ENCODE measurements at places on chromosomes 1 and 21.

- no peak for DNase-seq
These were observed 24.0 kb upstream of the BTG3 start for GRCh38 chr21:17636711-17637110.

GRCh38 chr1:186927884-186928283 is 99.1 kb downstream of the PLA2G4A start:
- no peak for DNase-seq

- DNase-seq, result no peak
These were observed 14.5 kb upstream of the ERRFI1 start for GRCh38 chr1:8040586-8040985.

DNA sequence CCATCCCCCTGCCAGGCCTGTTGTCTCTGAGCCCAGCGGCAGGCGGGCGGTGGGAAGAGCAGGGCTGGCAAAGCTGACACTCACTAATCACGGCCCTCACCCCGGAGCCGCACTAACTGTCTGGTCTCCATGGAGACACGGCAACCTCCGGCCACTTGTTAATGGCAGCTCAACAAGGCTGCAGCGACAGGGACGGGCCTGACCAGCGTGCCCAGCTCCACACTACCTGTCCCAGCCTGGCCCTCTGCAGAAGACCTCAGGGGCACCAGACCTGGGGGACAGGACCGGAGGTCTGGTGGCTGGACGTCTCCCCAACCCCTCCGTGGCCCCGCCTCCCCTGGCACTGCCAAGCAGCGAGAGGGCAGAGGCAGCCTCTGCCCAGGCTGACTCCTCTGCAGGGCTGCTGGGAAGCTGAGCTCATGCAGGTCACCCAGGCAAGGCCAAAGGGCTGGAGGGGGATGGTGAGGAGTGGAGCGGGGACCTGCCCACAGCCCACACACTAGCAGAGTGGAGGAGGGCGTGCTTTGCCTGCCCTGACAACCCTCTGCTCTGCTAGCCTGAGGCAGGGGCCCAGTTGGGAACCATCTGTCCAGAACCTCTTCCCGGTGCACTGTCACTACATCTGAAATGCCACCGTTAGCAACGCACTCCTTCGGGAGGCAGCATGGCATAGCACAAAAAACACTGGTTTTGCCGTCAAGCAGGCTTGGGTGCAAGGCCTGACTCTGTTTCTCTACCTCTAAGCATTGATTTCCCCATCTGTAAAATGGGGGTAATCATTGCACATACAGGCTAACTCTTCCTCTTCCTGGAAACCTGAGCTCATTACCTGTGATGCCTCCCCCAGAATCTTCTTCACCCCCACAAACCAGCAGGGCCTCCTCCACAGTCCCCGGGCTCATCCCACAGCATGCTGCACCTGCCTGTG is 29.6 kb upstream of the WASF2 start:
- no peak for DNase-seq

- DNase-seq, result no peak
These were observed 200.7 kb downstream of the FGGY start for GRCh38 chr1:59497616-59498015.

GRCh38 chr1:165619647-165620151 is 11.3 kb upstream of the MGST3 start:
- DNase-seq, result no peak

DNA sequence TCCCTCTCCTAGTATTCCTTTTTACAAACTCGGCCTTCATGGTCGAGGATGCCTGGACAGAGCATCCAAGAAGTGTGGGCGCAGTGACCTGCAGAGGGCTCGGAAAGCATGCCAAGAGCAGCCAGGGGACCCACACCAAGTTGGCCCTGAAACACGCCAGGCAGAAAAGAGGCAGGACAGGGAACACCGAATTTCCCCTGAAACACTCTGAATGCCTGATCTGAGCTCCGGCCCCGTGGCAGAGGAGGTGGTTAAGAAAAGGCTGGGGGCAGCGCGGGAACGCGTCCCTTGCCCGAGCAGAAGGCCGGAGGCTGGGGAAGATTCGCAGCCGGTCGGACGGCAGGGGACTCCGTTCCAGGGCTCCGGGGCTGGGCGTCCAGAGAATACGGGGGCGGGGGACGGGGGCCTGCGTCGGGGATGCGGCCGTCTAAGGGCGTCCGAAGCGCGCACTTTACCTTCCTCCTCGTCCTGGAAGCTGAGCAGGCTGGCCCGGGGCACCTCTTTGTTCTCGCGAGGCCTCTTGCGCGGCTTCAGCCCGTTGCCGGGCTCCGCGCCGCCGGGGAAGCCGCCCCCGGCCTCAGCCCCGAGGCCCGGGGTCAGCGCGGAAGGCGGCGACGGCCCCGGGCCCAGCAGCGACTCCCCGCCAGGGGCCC is 558 bp downstream of the PAXBP1 start:
- peak; percentile 40 for DNase-seq

DNA sequence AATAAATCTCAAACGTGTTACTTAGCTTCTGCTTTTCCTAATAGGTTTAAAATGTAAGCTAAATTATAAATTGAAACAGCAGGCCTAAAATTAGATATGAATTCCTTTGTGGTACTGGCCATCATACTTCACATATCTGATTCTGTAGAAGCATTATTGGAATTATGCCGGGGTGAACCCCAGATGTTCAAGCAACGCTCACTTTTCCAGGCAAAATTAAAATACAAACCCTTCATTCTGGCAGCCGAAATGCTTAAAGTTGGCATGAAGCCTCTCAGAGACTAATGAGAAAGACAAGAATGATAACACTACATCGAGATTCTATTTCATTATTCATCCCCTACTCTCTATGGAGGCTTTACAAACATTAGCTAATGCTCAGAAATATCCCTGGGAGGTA is 1352.7 kb upstream of the ADGRL2 start:
- DNase-seq, result no peak

DNA sequence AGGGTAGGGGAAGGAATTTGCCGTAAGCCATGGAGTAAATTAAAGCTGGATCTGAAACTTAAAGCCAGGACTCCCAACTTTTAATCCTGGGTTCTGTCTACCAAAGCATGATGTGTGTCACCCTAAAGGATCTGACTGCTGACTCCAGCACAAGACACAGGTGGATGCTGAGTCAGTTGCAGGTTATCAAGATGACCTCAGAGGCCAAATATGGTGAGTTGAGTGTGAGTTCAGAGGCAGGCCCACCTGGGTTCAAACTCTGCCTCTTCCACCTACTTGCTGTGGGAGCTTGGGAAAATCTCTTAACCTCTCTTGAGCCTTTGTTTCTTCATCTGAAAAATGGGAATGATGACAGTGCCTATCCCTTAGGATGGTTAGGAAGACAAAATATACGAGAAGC is 16.7 kb upstream of the LDLRAP1 start:
- DNase-seq, result no peak

- DNase-seq, result peak; percentile 35
These were observed 146.0 kb upstream of the KIAA0040 start for GRCh38 chr1:175338387-175339135.

- DNase-seq, result no peak
These were observed 116.1 kb downstream of the ATP5PO start for GRCh38 chr21:33799378-33800090.

DNA sequence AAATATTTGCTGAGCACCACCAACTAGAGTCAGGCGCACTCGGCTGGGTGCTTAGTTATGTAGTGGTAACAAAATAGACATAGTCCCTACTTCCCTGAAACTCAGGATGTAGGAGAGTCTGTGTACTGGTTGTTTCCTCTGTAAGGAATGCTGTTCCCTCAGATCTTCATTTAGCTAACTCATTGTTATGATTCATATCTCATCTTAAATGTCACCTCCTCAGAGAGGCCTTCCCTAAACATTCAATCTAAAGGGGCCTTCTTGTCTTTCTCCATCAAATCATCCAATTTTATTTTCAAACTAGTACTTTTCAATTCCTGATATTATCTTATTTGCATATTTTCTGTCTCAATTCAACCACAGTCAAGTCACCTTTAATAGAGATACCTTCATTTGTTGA is 132.9 kb downstream of the PIK3R3 start:
- DNase-seq, result no peak

DNA sequence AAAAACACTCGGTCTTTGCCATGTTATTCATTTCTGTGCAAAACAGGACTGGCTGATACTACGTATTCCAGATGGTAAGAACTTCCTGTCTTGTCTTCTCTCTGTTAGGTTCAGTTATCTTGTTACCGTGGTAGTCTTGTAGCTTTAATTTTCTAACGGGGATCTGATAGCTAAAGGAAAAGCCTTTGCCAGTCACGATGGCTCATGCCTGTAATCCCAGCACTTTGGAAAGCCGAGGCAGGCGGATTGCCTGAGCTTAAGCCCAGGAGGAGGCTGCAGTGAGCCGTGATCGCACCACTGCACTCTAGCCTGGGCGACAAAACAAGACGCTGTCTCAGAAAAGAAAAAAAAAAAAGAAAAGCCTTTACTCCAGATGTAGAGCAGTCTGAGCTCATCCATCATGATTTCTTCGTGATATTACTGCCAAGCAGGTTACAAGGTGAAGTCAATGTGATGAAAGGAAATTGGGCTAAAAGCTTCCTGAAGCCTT is 11.1 kb upstream of the MSTO1 start:
- no peak for DNase-seq

DNA sequence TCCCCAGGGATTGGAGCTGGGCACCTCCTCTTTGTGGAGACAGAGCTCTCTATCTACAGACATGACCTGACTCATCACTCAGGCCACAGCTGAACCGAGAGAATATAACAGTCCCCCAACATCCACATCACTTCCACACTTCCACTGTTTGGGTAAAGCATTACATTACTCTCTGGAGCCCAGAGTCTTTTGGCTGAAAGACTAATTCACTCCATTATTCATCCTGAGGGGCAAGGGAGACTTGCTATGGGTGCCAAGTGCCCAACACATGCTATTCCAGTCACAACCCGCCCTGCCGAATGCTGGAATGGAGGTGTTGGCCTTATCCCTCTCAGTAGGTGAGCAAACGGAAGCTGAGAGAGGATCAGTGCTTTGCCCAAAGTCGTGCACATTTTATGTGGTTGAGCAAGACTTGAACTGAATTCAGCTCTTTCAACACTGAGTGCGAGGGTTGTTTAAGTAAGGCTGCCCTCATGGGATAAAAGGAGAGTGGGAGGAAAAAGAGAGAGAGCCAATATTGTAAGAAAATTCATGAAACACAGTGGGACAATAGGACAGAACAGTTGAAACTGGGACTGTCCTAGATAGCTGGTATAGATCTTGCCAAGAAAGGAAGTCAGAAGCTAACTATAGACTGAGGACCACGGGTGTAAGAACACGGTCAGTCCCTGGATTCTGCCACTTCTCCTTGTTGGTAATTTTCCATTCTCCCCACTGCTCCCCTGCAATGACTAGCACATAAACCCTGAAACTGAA is 13.5 kb upstream of the CHI3L1 start:
- DNase-seq, result no peak

DNA sequence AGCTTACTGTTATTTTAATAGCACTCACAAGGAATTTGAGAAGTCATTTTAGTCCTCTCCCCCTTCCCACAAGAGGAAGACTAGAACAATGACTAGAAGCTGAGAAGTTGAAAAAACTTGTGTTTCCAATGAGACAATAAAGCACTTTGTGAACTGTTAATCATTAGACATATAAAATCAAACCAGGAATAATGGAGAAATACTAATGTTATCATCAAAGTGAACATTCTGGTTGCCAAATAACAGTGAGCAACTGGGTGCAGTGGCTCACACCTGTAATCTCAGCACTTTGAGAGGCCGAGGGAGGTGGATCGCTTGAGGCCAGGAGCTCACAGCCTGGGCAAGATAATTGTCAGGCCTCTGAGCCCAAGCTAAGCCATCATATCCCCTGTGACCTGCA is 54.0 kb upstream of the RASAL2 start:
- DNase-seq, result no peak

DNA sequence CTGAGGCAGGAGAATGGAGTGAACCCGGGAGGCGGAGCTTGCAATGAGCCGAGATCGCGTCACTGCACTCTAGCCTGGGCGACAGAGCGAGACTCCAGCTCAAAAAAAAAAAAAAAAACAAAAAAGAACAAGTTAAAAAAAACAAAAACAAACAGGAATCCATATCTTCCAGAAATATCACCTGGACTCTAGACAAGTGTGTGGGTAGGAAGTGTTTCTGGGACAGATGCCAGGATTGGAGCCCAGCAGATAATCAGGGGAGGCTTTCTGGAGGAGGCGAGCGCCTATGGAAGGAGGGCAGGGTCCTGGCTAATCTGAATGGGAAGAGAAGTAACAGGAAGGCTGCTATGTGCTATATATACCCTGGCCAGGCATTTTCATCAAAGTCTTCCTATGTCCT is 43.6 kb upstream of the SYNC start:
- DNase-seq, result no peak

GRCh38 chr1:201281573-201281972 is 1.7 kb upstream of the PKP1 start:
- no peak for DNase-seq

DNA sequence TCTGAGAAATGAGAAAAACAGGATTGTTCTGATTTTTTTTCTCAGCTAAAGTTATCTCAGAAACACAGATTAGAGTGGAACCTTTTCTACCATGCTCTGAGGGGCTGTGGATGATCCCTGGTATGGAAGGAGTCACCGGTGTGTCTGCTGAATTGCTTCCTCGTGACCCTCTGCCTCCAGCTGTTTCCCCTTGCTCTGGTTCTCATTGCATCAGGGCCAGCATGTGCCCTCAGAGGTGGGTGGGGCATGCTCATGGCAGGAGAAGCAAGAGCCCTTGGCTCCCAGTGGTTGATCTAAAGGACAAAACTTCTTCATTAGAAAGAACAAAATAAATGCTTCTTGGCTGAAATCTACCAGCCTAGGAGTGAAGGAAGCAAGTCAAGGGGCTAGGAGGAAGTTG is 183.2 kb upstream of the HMCN1 start:
- DNase-seq, result no peak

DNA sequence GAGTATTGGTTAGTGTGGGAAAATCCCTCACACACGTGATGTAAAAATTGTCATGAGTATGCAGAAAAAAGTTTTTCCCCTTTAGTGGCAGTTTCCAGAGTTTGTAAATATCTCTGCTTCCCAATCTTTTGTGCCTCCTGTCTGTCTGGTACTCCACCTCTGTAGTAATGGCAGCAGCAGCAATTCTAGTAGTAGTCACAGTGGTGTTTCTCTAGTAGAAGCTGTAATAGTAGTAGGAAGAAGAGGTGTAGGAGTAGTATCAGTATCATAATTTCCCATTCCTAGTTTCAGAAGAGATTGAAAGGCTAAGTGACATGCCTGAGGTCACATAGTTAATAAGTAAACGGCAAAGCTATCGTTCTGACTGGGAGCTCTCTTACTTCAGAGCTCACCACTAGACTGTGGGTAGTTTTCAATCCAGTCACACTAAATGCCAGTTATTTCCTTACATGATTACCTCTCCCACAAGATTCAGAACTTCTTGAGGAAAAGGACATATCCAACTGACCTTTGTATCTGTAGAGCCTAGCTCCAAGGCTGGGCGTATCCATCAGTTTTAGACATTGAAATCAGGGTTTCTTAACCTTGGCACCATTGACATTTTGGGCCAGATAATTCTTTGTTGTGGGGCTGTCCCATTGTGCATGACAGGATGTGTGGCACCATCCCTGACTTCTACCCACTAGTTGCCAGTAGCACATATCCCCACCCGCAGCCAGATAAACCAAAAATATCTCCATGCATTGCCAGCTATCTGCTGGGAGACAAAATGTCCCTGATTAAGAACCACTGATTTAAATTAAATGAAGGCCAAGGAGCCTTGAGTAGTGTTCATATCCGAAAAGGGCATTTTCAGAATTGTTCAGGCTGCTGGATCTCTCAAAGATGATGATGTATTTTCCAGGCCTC is 135.9 kb downstream of the FGGY start:
- no peak for DNase-seq

- no peak for DNase-seq
These were observed 790 bp downstream of the DNAJC6 start for GRCh38 chr1:65310078-65310587.

GRCh38 chr1:16177306-16177705 is 21.4 kb upstream of the EPHA2 start:
- no peak for DNase-seq

- no peak for DNase-seq
These were observed 10.0 kb downstream of the GBP7 start for GRCh38 chr1:89165811-89166210.
